ENCODE measurements at places on chromosomes 16 and 17.
A peak's percentile ranks its signal among the peaks of the same experiment; 100 is the strongest.

GRCh38 chr16:69618307-69618706 is 52.5 kb downstream of the NFAT5 start:
- peak; percentile 9 for DNase-seq

DNA sequence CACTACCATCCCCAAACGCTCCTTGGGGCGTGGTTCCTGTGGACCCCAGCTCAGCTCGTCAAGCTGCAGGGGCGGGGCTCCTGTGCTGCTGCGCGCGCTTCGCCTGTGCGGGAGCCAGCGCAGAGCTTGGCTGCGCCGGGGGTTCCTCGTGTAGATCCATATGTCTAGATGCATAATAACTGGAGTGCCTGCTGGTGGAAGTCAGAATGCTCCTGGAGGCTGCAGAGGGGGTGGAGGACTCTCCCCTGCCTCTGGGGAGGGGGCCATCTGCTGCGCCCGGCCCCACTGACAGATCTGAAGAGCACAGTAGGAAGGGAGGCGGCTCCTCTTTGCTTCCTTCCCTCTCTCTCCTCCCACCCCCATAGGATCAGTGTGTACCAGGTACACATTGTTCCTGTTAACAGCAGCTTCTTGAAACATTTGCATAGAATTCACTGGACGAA is 4.6 kb downstream of the RASD1 start:
- no peak for DNase-seq

- no peak for DNase-seq
Measured at GRCh38 chr16:89548344-89549006, 12.0 kb upstream of the RPL13 start.

DNA sequence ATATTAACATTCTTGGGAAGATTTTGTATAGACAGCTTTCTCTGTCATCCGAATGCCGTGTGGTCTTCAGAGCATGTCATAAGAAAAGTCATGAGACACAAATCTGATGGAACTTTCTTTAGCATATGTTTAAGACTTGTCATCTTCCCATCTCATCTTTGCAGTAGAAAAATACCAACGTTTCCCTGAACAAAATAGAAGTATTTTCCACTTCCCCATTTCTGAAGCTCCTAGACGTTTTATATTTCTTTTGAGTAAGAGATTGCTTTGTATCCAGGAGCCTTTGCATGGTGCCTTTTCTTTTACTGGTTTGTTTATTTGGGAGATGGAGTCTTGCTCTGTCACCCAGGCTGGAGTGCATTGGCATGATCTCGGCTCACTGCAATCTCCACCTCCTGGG is 235.1 kb downstream of the PRKCA start:
- no peak for DNase-seq

DNA sequence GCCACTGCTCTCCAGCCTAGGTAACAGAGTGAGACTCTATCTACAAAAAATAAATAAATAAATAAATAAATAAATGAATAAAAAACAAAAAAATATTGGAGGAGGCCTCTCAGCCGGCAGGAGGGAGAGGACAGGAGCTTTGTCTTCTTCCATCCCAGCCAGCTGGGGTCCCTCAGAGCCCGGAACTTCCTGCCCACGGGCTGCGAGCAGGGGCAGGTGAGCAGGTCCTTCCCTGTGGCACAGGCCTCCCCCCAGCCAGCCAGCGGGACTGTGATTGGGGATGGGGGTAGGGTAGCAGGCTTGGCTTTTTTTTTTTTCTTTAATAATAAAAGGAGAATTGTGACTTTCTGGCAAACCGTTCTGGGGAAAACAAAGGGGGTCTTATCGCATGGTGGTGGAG is 10.1 kb downstream of the SMTNL2 start:
- DNase-seq = no peak

DNA sequence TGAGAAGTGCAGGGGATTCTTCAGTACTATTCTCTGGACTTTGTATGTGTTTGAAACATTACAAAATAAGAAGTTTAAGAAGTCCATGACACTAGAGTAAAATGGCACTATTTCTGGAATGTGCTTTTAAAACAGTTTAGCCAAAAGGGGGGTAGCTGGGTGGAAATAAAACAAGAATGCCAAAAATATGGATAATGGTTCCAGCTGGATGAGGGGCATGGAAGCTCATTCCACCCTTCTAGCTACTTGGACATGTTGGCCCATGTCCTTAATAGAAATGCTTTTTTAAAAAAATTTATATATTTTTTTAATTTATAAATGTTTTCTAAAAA is 13.1 kb downstream of the ZC3H7A start:
- no peak for DNase-seq

GRCh38 chr17:17466511-17466910 is 10.3 kb upstream of the MED9 start:
- no peak for DNase-seq

- peak; percentile 74 for DNase-seq
Measured at GRCh38 chr17:57577751-57578607, 167.1 kb downstream of the CCDC182 start.

DNA sequence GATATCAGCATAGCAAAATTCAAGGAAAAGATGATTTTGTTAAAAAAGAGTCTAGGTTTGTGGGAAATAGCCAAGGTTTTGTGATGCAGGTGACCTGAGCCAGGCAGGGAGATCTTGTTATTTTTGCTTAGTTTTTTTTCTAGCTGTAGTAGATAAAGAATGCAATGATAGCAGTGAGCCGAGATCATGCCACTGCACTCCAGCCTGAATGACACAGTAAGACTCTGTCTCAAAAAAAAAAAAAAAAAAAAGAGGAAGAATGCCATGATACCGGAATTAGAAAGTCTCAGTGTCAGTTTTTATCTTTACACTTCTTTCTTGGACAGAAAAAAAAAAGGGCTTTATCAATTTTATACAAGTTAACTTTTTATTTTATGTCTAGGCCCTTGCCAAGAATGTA is 27.5 kb downstream of the TMEM238L start:
- DNase-seq = no peak

DNA sequence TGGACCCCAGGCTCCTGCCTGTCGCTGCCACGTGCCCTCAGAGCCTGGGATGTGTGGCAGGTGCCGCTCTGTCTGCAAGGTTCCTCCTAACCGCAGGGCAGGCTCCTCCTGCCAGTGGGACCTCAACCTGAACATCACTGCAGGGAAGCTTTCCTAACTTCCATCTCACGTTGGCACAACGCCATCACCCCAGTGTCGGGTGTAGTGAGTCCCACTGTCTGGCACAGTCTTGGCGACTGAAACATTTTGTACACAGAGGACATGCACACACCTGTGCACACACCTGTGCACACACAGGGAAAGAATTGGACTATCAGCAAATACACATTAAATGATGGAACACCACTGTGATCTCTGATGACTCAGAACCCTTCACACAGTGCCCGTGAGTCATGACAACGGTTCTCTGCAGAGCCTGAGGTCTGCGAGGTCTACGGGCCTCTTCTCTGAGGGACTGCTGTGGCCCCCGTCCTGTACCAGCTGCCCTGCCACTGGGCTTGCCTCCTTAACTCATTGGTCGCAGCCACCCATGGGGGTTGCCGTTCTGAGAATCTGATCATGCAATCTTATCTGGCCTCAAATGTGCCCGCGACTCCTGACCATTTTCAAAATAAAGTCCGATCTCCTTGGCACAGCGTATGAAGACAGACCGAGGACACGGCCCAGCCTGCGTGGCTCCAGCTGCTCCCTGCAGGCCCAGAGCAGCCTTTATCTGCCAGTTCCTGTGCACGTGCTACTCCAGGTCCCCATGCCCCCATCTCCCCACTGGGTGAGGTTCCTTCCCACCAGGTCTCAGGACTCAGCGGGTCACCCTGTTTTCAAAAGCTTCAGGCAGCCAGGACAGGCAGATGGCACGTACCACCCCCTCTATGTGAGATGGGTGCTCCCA is 7.6 kb downstream of the CCDC57 start:
- DNase-seq = peak; percentile 81

- peak; percentile 22 for DNase-seq
Measured at GRCh38 chr16:87687126-87687910, 78.5 kb downstream of the KLHDC4 start.

- DNase-seq = no peak
Measured at GRCh38 chr16:78519896-78520295, 420.4 kb downstream of the WWOX start.

DNA sequence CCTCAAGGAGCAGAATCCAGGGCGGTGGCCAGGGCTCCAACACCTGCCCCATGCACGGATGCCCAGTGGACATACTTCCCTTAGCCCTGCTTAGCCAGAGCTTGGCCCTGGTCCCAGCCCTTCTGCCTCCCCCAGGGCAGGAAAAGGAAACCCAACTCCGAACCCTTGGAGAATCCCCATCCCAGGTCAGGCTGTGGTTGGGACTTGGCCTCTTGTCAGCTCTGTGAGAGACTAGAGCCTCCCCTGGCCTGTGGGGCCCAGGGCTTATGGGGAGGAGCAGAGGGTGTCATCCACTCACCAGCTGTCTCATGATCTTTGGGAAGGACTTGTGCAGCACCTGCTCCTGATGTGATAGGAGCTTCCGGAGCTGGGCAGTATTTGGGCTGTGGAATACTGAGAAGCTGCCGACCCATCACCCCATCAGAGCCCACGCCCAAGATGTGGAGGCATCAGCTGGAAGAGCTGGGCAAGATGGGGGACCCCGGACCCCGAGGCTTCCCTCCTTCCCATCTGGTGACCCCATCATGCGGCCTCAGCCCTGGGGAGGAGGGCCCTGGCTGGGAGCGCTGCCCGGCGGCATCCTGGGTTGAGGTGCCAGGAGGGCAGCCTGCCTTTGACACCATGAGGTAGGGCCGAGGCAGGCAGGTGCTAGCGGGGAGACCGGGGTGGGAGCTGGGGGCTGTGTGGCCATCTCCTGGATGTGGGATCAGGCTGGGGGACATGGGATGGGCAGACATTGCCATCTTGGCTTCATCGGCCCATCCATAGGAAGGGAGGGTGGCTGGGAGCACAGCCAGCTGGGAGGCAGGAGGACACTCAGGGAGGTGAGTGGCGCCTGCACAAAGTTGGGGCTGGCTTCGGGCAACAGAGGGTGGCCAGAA is 45.1 kb downstream of the TNFRSF13B start:
- no peak for DNase-seq

- no peak for DNase-seq
Measured at GRCh38 chr16:65876056-65876408, 490.5 kb upstream of the CDH5 start.

Data from renal cortical epithelial cell (primary cell).